Anterior cingulate cortex (tissue), 58 donors: ENCODE measurements at places on chromosomes 1 and 21.

GRCh38 chr1:36177589-36178431 is 21.9 kb downstream of the MAP7D1 start:
- DNase-seq, result no peak

GRCh38 chr1:162988869-162989268 is 80.3 kb upstream of the RGS4 start:
- DNase-seq, result no peak

DNA sequence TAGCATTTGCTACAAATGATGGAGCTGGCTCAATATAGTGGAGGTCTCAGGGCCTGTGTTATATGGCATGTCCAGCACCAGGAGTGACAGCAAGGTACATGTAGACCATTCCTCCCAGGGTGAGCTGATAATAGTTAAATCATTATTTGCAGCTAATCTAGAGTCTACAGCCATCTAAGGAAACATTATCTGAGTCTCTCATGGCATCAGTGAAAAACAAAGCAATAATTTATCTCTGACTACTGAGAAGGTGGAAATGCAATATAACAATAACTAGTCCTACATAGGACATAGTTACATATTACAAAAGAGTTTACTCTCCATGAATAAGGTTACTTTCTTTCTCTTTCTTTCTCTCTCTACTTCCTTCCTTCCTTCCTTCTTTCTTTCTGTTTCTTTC is 143.4 kb upstream of the KCNK2 start:
- no peak for DNase-seq

DNA sequence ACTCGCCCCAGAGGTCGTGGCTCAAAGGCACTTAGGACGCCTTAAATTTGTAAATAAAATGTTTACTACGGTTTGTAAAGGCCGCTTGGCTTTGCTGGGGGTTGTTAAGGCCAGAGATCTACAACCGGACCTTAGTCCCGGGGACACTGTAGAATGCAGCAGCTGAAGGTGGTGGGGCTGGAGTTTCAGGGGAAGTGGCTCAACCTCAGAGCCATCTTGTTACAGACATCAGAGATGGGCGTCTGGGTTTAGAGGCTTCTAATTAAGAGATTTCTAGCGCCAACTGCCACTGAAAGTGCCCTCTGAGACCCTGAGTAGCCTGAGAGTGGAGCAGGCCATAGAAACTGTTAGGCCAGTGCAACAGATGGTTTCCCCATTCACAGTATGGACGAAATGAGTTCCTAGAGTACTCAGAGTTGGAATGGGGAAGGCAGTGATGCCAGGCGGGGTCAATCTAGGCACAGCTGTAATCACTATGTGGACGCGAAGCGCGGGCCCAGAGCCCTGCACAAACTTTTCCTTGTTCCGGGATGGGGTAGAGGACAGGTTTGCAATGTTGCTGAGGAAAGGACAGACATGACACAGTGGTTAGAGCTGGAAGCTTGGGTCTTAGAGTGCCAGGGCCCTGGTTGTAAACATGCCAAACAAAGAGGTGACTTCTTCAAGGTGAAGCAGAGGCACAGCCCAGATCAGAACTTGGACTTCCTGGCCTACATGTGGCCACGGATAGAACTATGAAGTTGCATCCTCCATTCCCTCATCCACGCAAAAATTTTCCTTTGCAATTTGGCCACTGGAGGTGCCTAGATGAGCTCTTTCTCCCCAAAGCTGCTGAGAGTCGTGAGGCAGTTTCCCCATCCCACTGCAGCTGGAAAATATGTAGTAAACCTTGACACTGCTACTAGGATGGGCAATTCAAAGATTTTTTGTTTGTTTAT is 6.0 kb downstream of the HLX start:
- no peak for DNase-seq

DNA sequence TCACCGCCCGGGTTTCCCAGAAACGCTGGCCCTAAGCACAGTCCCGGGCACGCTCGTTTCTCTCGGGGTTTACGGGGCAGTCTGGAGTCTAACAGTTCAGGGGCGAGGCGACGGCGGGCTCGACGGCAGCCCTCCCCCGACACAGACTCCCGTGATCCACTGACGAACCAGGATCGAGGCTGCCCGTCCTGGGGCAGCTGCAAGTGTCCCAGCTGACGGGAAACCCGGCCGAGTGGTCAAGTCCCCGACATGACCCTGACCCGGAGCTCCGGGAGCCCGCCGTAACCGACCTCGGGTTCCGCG is 494 bp downstream of the UBE2J2 start:
- no peak for DNase-seq

DNA sequence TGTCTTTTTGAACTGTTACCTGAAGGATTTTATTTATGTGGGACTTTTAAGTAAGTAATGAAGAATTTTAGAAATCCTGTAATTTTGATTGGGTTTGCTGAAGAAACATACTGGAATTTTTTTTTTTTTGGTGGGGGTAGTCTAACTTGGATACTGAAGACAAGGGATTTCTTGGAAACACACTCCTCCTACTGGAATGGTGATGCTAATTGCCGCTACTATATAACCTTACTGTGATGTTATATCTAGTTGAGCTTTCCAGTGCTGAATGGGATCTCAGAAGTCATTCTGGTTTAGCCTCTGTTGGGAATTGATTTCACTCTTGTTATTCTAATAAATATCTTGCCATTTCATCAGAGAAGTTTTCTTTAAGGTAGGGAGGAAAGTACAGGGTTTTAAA is 8.4 kb downstream of the PPP2R5A start:
- no peak for DNase-seq

GRCh38 chr1:22670352-22670975 is 17.4 kb downstream of the C1QB start:
- DNase-seq, result no peak

- no peak for DNase-seq
Measured at GRCh38 chr1:203369666-203370065, 18.7 kb upstream of the FMOD start.

DNA sequence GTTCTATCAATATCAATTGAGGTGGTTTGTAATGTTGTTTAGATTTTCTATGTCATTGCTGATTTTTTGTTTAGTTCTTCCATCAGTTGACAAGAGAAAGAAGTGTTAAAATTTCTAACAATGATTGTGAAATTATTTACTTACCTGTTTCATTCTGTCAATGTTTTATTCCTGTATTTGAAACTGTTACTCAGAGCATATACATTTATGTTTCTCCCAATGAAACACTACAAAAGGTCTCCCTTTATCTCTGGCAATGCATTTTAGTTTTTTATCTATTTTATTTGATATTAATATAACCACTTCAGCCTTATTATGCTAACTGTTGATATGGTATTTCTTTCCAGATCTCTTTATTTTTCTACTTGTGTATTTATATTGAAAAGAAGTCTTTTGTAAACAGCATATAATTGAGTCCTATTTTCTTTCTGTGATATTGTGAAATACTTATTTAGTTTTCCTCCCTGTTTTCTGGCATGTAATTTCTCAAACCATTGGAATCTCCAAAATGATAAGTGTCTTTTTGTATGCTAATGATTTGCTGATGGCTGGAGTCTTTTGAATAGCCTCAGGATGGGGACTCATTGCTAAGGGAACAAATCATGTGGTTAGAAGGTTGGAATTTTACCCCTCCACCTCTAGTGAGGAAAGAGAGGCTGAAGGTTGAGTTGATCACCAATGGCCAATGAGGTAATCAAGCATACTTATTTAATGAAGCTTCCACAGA is 122.0 kb downstream of the ADSS2 start:
- DNase-seq, result no peak
